ENCODE measurements at places on chromosomes 16 and 17. TPM values are rescaled to one million over a fixed set of nuclear protein-coding genes. Genes with fewer than 3 reads are reported as not detected.

The NOL3 gene
- polyA plus RNA-seq, result 17.0 TPM

The GPRC5B gene
- polyA plus RNA-seq, result 21.9 TPM

The TNFSF12 gene
- not detected for polyA plus RNA-seq

The COX10 gene
- polyA plus RNA-seq, result 7.2 TPM

The CDRT4 gene
- 22.5 TPM for polyA plus RNA-seq

The SLC13A2 gene
- polyA plus RNA-seq, result not detected

The CCL4L2 gene
- polyA plus RNA-seq, result not detected

The TBC1D3H gene
- not detected for polyA plus RNA-seq

The WFIKKN1 gene
- 1.1 TPM for polyA plus RNA-seq

The HOXB9 gene
- not detected for polyA plus RNA-seq

The SAMD14 gene
- 105 TPM for polyA plus RNA-seq

The ZG16B gene
- not detected for polyA plus RNA-seq

The PERCC1 gene
- polyA plus RNA-seq, result not detected

The FAM171A2 gene
- polyA plus RNA-seq, result 73.6 TPM

The TMEM92 gene
- polyA plus RNA-seq, result not detected

The CCT6B gene
- 2.1 TPM for polyA plus RNA-seq

The PDILT gene
- polyA plus RNA-seq, result not detected

The TEX19 gene
- not detected for polyA plus RNA-seq

The TP53TG3B gene
- not detected for polyA plus RNA-seq

The CACNG5 gene
- 1.2 TPM for polyA plus RNA-seq

The SECTM1 gene
- not detected for polyA plus RNA-seq

The HS3ST2 gene
- 3.0 TPM for polyA plus RNA-seq

The GPR179 gene
- polyA plus RNA-seq, result not detected

The MYLK3 gene
- 0.07 TPM for polyA plus RNA-seq

The LDHD gene
- not detected for polyA plus RNA-seq

The TBX21 gene
- not detected for polyA plus RNA-seq

The ARHGAP44 gene
- polyA plus RNA-seq, result 8.1 TPM

The KLHL10 gene
- 0.22 TPM for polyA plus RNA-seq

The ZNF232 gene
- polyA plus RNA-seq, result 31.8 TPM

The EMP2 gene
- not detected for polyA plus RNA-seq

The LPO gene
- not detected for polyA plus RNA-seq

The DLX4 gene
- not detected for polyA plus RNA-seq

The CES5A gene
- 0.62 TPM for polyA plus RNA-seq

The NAE1 gene
- 227 TPM for polyA plus RNA-seq

The KRT9 gene
- not detected for polyA plus RNA-seq

The RHBDF1 gene
- 1.0 TPM for polyA plus RNA-seq

The SRCIN1 gene
- polyA plus RNA-seq, result 18.0 TPM

The GPR139 gene
- polyA plus RNA-seq, result 0.52 TPM
